ENCODE measurements at places on chromosomes 11 and 22. TPM values are rescaled to one million over a fixed set of nuclear protein-coding genes. Genes with fewer than 3 reads are reported as not detected.

UPK3A gene
- total RNA-seq = not detected

CKAP5 gene
- 89.8 TPM for total RNA-seq

C11orf42 gene
- not detected for total RNA-seq

TSSK2 gene
- total RNA-seq = not detected

CD3G gene
- not detected for total RNA-seq

TTC17 gene
- total RNA-seq = 23.3 TPM

NXF1 gene
- total RNA-seq = 23.3 TPM

KIF18A gene
- 41.8 TPM for total RNA-seq

IFITM1 gene
- total RNA-seq = 76.4 TPM

SCN3B gene
- not detected for total RNA-seq

LDHAL6A gene
- total RNA-seq = not detected

OR8D1 gene
- total RNA-seq = not detected

SC5D gene
- total RNA-seq = 11.0 TPM

KRTAP5-1 gene
- total RNA-seq = not detected

RFPL2 gene
- total RNA-seq = 0.85 TPM

AGBL2 gene
- not detected for total RNA-seq
